NCI-H187 (cell line): ENCODE measurements at places on chromosomes 1 and 21.
A peak's percentile ranks its signal among the peaks of the same experiment; 100 is the strongest.

DNA sequence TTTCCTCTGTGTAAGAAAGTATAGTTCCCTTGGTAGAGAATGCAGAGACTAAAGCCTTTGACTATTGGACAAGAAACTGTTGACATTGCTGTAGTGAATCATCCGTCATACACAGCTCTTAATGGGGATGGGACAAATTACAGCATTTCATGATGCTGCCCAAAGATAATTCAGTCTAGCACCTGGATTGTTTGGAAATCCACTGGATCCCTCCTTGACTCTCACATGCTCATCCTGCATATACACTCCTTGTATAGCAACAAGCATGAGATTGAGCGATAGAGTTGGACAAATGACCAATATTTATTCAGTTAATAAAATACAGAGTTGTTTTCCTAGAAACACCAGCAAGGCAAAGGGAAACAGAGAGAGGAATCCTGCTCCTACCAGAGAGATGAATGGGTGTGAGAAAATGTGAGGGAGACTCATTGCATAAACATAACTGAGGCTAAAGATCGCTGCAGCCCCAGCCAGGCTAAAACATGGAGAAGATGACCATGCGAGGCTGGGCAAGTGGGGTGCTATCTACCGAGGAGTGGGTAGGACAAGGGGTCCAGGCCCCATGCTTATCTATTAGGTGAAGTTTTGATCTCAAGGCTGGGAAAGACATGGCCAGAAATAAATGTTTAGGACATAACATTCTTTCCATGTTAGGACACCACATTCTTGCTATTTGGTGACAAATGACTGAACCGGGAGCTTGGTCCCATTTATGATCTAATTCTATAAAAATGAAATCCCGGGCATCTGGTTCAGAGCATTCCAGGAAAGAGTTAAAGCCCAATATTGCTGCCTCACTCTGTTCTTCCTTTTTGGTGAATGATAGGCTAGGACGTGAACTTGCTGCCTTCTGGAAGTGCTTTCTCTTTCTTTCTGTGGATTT is 153.2 kb downstream of the TGFB2 start:
- no peak for DNase-seq

DNA sequence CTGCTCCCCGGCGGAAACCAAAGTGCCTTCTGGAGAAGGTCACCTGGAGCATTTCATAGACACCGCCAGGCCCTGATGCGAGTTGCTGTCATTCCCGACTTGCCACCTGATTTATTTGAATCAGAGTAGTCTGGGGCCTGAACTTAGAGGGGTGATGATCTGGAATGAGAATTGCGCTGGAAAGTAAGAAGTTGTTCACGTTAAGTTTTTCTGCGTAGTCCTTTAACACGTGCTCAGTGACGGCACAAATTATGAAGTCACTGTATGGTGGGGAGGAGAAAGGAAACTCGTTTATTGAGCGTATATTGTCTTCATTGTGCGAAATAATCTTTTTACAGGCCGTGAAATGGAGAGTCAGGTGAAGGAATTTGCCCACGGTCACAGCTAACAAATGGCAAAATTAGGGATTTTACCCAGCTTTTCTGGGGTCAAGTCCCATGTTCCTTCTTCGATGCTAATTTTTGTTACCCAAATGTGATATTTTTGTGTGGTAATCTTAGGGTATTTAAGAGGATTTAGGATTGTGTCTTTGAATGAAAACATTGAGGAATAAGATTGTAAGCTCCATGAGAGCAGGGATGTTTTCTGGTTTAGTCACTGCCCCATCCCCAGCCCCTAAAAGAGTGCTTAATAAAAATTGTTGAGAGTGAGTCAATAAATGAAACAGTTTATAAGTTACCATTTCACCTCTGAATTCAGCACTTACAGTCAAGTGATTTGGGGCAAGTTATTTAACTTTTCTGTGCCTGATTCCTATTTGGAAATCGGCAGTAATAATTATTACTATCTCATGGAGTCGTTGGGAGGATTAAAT is 46.4 kb upstream of the NBL1 start:
- no peak for DNase-seq

DNA sequence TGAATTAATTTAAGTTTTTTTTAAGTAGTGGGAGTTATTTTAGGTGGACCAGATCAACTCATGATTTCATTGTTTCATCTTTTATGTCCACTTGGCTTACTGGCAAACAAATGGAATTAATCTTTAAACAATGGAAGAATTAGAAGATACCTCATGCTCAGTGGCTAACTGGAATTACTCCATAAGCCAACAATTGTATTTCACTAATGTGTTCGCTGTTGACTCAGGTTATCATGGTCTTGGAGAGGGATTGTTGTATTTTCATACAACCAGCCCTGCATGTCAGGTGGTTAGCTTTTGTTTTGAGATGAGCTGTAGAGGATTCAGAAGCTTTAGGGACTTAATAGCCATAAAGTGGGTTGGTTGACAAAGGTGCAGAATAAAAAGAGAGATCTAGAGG is 57.2 kb upstream of the HMCN1 start:
- no peak for DNase-seq

GRCh38 chr1:53413175-53414001 is 45.8 kb upstream of the DMRTB1 start:
- DNase-seq, result no peak

DNA sequence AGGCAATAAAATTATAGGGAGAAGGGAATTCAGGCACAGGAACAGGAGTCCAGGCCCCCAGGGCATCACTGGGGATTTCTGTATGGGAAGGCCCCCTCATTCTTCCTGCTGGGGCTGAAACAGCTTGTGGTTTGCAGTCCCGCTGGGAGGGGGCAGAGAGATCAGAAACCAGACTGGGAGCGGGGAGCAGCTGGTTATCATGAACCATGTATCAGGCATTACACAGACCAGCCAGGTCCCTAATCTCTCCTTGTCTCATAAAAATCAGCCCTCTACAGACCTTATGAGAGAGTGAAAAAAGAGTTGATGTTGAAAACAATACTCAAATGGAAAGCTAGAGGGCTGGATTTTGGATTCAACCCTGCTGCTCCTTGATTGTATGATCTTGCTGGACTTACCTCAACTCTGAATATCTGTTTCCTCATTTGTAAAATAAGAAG is 93.4 kb upstream of the F3 start:
- DNase-seq, result no peak

DNA sequence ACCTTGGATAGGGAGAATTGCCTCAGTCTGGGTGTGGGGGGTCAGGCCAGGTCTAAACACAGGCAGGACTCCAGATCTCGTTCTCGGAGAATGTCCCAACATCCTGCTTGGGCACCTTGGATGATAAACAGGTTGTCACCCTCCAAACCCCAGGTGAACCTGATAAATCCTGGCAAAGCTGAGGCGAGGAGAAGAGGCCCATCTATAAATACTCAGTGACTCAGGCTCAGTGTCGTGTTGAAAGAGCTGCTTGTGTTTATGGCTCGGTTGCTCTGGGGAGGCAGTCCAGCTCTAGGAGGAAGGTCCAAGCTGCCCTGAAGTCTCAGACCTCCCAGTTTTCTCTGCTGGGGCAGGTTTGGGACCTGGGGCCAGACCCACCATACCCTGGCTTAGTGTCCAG is 15.8 kb upstream of the TRIM63 start:
- no peak for DNase-seq

DNA sequence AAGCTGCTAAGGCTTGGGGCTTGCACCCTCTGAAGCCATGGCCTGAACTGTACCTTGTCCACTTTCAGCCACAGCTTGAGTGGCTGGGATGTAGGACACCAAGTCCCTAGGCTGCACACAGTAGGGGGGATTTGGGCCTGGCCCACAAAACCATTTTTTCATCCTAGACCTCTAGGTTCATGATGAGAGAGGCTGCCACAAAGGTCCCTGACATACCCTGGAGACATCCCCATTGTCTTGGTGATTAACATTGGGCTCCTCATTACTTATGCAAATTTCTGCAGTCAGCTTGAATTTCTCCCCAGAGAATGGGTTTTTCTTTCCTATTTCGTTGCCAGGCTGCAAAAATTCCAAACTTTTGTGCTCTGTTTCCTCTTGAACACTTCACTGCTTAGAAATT is 26.3 kb upstream of the CHODL start:
- no peak for DNase-seq

DNA sequence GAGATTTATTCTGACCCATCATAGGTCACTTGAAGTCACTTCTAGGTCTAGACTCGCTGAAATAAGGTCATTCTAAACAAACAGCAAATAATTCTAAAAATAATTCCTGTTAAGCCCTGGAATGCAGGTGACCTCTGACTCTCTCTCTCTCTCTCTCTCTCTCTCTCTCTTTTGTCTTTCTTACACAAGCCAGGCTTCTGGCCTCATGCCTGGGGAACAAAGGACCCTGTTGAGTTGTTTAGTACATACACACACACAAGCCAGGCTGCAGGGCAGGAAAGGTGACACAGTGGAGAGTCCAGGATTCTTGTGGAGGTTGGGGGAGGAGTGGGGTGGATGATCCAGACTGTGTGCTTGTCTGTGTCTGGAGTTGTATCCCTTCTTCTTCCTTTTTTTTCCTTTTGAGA is 4.0 kb upstream of the MEX3A start:
- DNase-seq, result no peak

DNA sequence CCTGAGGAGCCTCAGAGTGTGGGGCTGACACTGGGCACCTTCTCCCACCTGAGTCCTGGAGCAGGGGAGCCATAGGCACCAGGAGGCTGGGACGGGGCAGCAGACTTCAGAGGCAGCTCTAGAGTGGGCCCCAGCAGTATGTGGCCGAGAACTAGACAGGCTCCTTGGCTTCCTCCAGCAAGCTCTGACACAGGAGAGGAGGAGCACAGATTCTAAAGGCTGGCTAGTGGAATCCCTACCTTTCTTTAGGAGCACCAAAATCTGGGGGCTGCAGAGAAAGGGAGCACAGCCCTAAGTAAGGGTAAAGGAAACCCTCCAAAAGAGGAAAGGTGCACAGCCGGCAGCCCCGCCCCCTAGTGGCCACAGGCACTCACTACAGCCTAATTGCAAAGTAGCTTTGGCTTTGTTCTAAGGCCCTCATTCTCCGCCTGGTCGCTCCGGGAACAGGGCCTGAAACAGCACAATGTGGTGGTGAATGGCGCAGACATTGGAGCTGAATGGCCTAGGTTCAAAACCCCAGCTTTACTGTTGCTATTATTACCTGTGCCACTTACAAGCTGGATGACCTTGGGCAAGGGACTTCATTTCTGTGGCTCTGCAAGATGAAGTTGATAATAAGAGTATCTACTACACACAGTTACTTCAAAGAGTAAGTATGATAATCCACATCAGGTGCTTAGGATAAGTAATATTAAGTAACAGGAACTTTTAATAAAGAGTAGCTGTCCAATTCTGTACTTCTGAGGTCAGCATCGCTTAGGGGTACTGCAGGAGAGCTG is 8.8 kb upstream of the GUCA2A start:
- no peak for DNase-seq

- DNase-seq, result no peak
Observed at GRCh38 chr1:167950569-167950968, 13.7 kb upstream of the MPC2 start.

- no peak for DNase-seq
Observed at GRCh38 chr1:184260382-184260781, 126.4 kb upstream of the C1orf21 start.

GRCh38 chr1:25671929-25672328 is 55.3 kb downstream of the MAN1C1 start:
- DNase-seq, result no peak

DNA sequence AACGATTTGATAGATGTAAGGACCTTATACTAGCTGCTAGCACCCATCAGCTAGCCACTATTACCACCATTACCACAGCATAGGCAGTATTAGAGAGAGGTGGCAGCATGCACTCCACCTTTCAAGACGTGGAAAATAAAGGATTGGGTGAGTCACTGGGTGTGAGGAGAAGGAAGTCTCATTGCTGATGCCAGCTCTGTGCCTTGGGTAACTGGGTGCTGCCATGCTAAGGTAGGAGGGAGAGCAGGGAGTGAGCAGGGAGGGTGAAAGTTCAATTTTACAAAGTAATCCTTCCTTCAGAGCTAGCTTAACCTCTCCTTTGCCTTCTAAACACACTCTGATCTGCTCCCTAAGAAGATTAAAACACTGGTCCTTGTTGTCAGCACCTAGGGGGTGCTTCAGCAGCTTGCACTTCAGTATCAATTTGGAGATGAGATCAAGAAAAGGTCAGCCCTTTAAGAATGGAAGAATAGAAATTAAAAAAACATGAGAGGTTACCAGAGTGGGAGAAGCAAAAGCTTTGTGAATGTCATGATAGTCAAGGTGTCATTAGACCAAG is 1.8 kb upstream of the LIN9 start:
- no peak for DNase-seq

- no peak for DNase-seq
Observed at GRCh38 chr1:65263286-65263685, 46.1 kb upstream of the DNAJC6 start.

- DNase-seq, result no peak
Observed at GRCh38 chr21:42692688-42693087, 39.3 kb downstream of the PDE9A start.

DNA sequence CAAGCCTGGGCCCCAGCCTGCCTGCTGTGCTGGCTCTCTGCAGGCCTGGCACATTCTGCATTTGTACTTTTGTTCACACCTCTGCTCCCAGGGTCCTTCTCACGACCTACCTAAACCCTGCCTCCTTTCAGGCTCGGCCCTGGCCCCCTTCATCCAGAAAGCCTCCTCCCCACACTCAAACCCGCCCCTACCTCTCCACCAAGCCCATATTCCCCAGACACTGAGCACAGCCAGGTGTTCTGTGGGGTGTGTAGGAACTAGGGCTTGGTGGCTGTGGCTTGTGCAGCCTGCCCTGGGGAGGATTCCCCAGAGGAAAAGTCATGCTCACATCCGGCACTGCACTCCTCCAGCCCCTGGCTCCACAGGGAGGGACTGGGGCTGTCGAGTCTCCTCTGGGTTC is 8.2 kb upstream of the MIXL1 start:
- DNase-seq, result no peak

- no peak for DNase-seq
Observed at GRCh38 chr1:110255392-110255787, 45.3 kb downstream of the KCNC4 start.

- no peak for DNase-seq
Observed at GRCh38 chr21:37039411-37040075, 33.0 kb downstream of the RIPPLY3 start.

- no peak for DNase-seq
Observed at GRCh38 chr21:28135646-28136045, 857.0 kb downstream of the LTN1 start.

DNA sequence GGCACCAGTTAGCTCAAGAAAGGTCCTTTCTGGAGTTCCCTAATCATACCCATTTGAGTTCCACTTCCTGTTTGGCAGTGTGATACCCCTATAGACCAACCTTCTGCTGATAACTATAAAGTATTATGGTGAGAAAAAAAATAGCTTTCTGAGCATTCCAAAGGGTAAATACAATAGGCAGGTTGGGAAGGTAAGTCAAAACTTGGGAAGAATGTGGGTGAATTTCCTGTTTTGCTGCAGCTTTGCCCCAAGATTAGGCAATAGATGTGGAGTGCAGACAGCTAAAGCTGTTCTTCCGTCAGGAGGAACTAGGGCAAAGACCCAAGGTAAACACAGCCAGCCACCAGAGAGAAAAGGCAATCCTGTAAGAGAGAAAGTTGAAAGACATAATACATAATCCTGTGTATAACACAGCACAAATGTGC is 49.9 kb upstream of the GUCA2A start:
- DNase-seq, result no peak

- DNase-seq, result peak; percentile 13
Observed at GRCh38 chr1:199684686-199685273, 342.7 kb upstream of the NR5A2 start.

GRCh38 chr1:24345334-24345733 is 26.2 kb downstream of the GRHL3 start:
- DNase-seq, result no peak

- DNase-seq, result no peak
Observed at GRCh38 chr21:37082856-37083528, 9.9 kb downstream of the TTC3 start.
